Regular cardiac myocyte (primary cell): ENCODE measurements at places on chromosomes 5 and 9. TPM values are rescaled to one million over a fixed set of nuclear protein-coding genes. Genes with fewer than 3 reads are reported as not detected.

Gene OLFML2A
- 0.19 and 0.56 TPM in 2 replicates for total RNA-seq

Gene SLC1A1
- total RNA-seq, result 117 and 148 TPM in 2 replicates

Gene BHMT
- under 0.01 TPM in 1 of 2 replicates, not detected in the other for total RNA-seq

Gene AUH
- 11.5 and 26.2 TPM in 2 replicates for total RNA-seq

Gene NCS1
- 51.3 and 59.8 TPM in 2 replicates for total RNA-seq

Gene PCDHGC4
- total RNA-seq, result 0.77 and 1.1 TPM in 2 replicates

Gene GMCL2
- total RNA-seq, result not detected in 2 replicates

Gene PRRX2
- 3.9 and 4.6 TPM in 2 replicates for total RNA-seq

Gene NR5A1
- under 0.01 TPM in 1 of 2 replicates, not detected in the other for total RNA-seq

Gene TTC33
- 14.2 and 16.9 TPM in 2 replicates for total RNA-seq

Gene RAB3C
- not detected in 2 replicates for total RNA-seq

Gene PCDHA10
- total RNA-seq, result 0.19 and 0.28 TPM in 2 replicates

Gene TLR4
- total RNA-seq, result 43.1 and 58.5 TPM in 2 replicates

Gene SPATA31A3
- not detected in 2 replicates for total RNA-seq

Gene NTRK2
- 2.3 and 2.8 TPM in 2 replicates for total RNA-seq

Gene RASEF
- total RNA-seq, result under 0.01 and 0.28 TPM in 2 replicates

Gene BOD1
- 76.9 and 79.5 TPM in 2 replicates for total RNA-seq

Gene CCT5
- 370 and 921 TPM in 2 replicates for total RNA-seq

Gene NPR3
- 91.6 and 102 TPM in 2 replicates for total RNA-seq

Gene MEIKIN
- total RNA-seq, result under 0.01 TPM in 1 of 2 replicates, not detected in the other

Gene PRRC1
- 50.4 and 55.5 TPM in 2 replicates for total RNA-seq

Gene TMEFF1
- 1.5 and 3.7 TPM in 2 replicates for total RNA-seq

Gene TAF11L8
- not detected in 2 replicates for total RNA-seq

Gene APBB3
- total RNA-seq, result 8.6 and 31.3 TPM in 2 replicates

Gene ZNF367
- 2.0 and 11.9 TPM in 2 replicates for total RNA-seq

Gene IGFBPL1
- total RNA-seq, result under 0.01 and 1.7 TPM in 2 replicates

Gene INSL4
- not detected in 2 replicates for total RNA-seq

Gene ZDHHC11
- 0.77 and 1.7 TPM in 2 replicates for total RNA-seq

Gene SLC36A3
- not detected in 2 replicates for total RNA-seq

Gene WNK2
- total RNA-seq, result not detected in 2 replicates

Gene MAMDC2
- total RNA-seq, result 3.1 and 3.3 TPM in 2 replicates

Gene NMUR2
- total RNA-seq, result not detected in 2 replicates

Gene NME5
- total RNA-seq, result 0.77 and 1.7 TPM in 2 replicates

Gene CHSY3
- total RNA-seq, result 12.5 and 25.1 TPM in 2 replicates

Gene CTNNAL1
- total RNA-seq, result 143 and 157 TPM in 2 replicates

Gene WDR38
- not detected in 2 replicates for total RNA-seq

Gene GFI1B
- not detected in 2 replicates for total RNA-seq

Gene RLN2
- not detected in 2 replicates for total RNA-seq

Gene LCN15
- total RNA-seq, result not detected in 2 replicates

Gene NSMF
- total RNA-seq, result 15.2 and 17.3 TPM in 2 replicates

Gene PIP5K1B
- not detected in 2 replicates for total RNA-seq

Gene PLPP7
- total RNA-seq, result 16.9 and 19.4 TPM in 2 replicates

Gene ANKRD20A1
- under 0.01 and 0.28 TPM in 2 replicates for total RNA-seq
